Large intestine (tissue), 12 donors: ENCODE measurements at places on chromosomes 12 and 14.

DNA sequence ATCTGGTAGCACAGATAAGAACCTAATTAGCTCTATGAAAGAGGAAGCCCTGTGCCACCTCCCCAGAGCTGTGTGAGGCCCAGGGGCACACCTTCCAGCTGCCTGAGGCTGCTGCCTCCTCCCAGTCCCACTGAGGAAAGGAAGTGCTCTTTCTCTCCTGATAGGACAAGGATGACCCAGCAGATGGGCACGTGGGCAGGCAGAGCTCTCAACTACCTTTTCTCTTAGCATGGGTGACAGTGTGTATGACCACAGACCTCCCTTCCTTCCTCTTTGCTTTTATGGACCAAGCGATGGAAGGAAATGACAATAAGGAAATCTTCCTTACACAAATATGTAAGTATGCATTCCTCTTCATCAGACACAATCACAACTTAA, 127.6 kb upstream of the AMIGO2 start:
- H3K27me3 ChIP-seq = no peaks in the 10 kb centered on the region
- H3K4me3 ChIP-seq = no peak overlapping the region
- peaks cover 10% of the 10 kb centered on the region for H3K4me1 ChIP-seq
- peak; percentile 63 for DNase-seq

DNA sequence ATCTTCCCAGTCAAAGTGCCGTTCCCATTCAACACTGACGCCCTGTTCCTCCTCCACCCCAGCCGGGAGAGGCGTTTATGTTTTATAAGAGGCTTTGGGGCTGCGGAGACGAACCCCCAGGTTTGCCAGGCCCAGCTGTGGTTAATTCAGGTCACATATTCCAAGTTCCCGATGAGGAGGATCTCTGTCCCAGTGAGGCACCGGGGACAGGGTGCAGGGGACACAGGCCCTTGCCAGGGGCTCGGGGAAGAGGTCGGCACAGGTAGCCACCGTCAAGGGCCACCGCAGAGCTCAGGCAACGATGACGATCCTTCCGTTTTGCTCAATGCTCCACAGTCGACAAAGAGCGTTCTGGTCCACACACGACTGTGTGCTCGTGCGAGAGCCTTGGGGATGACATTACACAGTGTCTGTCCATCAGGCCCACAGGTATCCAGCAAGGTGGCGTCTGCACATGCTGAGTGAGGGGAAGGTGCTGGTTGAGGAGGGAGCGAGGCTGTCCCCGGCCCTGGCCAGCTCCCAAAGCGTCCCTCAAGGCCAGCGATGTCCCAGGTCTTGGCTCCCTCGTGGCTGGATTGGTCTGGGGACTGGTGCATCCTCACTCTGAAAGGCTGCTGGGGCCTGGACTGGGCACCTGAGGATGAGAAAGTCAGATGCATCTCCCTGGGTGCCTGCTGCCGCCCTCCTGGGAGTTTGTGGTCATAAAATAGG, 189.2 kb upstream of the C14orf180 start:
- H3K4me3 ChIP-seq = no peak overlapping the region
- no peak overlapping the region for H3K27ac ChIP-seq
- no peaks in the 10 kb centered on the region for H3K36me3 ChIP-seq
- DNase-seq = no peak

DNA sequence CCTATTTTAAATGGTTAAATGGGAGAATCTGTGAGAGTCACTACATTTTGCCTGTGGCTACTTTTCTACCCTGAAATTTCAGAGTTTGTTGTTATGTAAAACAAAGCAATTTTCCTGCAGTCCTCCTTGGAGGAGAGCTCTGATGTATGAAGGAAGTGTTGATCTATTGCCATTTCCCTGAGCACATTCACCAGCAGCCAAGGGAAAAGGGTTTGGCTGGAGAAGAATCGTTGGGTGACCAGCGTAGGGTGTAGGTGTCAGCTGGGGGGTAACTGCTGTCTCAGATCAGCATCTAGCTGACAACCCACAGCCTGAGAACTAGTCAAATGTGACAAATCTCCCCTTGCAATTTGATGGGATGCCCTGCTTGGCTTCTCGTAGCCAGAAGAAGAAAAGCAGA, 230.5 kb downstream of the PDZRN4 start:
- H3K4me3 ChIP-seq = no peak overlapping the region
- H3K27ac ChIP-seq = no peak overlapping the region
- H3K36me3 ChIP-seq = no peaks in the 10 kb centered on the region
- DNase-seq = no peak

DNA sequence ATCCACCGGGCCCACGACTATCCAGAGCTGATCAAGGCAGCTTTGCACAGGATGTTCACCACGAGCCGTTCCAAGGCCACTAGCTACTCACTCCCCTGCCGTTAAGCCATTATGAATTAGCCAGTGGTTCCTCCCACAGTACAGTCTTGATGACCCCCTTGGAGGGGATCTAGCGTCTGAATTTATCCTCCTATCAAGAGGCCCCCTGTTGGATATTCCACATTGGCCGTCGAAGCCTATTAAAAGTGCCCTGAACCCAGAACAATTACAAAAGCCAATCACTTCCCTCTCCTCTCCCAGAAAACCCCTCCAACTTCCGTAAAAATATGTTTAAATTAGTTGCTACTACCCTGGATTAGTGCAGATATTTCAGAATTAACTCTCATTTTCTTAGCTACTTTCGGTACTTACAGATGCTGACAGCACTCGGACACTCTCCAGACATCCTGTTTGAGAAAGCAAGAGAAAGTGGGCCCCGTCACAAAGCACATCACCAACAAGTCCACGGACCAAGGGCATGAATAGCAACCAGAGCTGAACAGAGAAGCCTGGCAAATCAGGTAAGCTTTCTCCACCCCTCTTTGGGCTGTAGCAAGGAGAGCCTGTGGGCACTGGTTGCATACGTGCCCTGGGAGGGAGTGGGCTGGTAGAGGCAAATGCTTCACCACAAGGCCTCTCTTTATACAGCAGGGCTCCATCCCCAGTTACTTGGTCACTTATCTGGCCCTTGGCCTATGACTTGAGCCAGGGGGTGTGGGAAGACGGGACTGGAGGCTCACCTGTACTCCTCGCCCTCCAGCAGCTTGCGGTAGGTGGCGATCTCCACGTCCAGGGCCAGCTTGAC, 5.3 kb downstream of the KRT3 start:
- no peaks in the 10 kb centered on the region for H3K4me1 ChIP-seq
- no peak overlapping the region for H3K4me3 ChIP-seq
- DNase-seq = no peak
- no peaks in the 10 kb centered on the region for H3K36me3 ChIP-seq
- H3K27me3 ChIP-seq = peaks cover 52% of the 10 kb centered on the region

GRCh38 chr14:70907996-70908934, 1.0 kb downstream of the PCNX1 start:
- H3K27me3 ChIP-seq = no peaks in the 10 kb centered on the region
- peaks cover 29% of the 10 kb centered on the region for H3K4me1 ChIP-seq
- H3K36me3 ChIP-seq = no peaks in the 10 kb centered on the region
- peak overlapping the region; percentile 68 for H3K4me3 ChIP-seq
- H3K27ac ChIP-seq = peak overlapping the region; percentile 97
- peak; percentile 76 for DNase-seq
